CD8-positive, alpha-beta memory T cell (primary cell): ENCODE measurements at places on chromosomes 13 and 19. TPM values are rescaled to one million over a fixed set of nuclear protein-coding genes. Genes with fewer than 3 reads are reported as not detected.
A peak's percentile ranks its signal among the peaks of the same experiment; 100 is the strongest.

DNA sequence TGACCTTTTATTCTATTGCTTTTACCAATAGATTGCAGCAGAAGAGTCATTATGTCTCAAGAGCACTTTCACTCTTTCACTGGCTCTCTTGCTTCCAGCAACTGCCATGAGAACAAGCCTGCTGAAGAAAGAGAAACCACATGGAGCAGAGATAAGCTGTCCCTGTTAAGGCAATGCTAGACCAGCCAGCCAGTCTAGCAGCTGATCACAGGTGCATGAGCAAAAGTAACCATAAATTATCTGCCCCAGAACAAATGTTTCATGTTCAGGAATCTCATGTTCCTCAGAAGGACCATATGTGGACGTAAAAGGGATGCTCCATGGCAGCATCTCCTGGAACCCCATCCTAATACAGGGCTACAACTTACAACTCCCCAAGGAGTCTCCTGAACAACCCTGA, 20.4 kb upstream of the DCLK1 start:
- H3K27me3 ChIP-seq = no peaks in the 10 kb centered on the region
- no peak overlapping the region for H3K27ac ChIP-seq
- H3K4me1 ChIP-seq = no peaks in the 10 kb centered on the region

F7 gene
- 0.29 TPM for total RNA-seq

FOXO1 gene
- total RNA-seq = 32.6 TPM

DNA sequence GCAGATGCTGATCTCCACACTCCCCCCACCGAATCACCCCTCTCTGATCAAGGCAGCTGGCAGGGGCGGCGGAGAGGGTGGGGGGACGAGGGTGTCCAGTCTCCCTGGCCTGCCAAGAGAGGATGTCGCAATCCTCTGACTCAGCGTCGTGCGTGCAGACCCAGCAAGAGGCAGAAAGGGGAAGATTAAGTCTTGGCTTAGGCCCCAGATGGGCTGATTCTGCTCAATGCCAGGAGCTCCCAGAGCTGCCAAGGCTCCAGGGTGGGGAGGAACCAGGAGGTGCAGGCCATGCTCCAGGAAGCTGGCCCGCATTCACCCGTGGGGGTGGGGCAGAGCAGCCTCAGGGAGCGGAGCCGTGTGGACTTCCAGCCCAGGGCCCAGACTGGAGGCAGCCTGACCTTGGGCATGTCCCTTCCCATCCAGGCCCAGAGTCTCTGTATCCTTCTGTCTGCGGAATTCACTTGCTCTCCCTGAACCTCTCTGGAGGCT, 6.6 kb upstream of the BCL3 start:
- no peak overlapping the region for H3K4me3 ChIP-seq
- H3K27me3 ChIP-seq = no peaks in the 10 kb centered on the region
- DNase-seq = no peak
- H3K4me1 ChIP-seq = peaks cover 1% of the 10 kb centered on the region
- no peaks in the 10 kb centered on the region for H3K36me3 ChIP-seq
- peak overlapping the region; percentile 47 for H3K27ac ChIP-seq

PLIN4 gene
- 0.04 TPM for total RNA-seq

DNA sequence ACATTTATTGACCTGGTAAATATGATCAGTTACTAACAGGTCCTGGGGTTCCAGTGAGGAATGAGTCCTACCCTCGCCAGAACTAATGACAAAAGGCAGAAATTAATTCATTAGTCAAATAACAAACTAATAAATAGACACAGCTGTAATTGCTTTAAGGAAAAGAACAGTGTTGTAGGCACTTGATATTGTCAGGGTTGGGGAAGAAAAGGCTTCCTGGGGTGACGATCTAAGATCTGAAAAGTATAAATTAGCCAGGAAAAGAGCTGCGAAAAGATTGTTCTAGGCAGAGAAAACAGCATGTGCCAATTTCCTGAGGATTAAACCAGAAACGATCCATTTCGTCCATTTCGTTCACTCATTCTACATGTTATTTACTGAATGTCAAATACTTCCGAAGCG, 670 bp upstream of the CHAF1A start:
- peaks cover 51% of the 10 kb centered on the region for H3K4me1 ChIP-seq
- DNase-seq = no peak
- peaks cover 5% of the 10 kb centered on the region for H3K36me3 ChIP-seq
- peak overlapping the region; percentile 89 for H3K27ac ChIP-seq

- no peaks in the 10 kb centered on the region for H3K27me3 ChIP-seq
- H3K4me3 ChIP-seq = no peak overlapping the region
- DNase-seq = no peak
- no peaks in the 10 kb centered on the region for H3K4me1 ChIP-seq
Observed at GRCh38 chr13:35909091-35909490, 222.1 kb downstream of the DCLK1 start.

LINGO3 gene
- total RNA-seq = 0.09 TPM
